Activated CD4-positive, CD25-positive, alpha-beta regulatory T cell treated with anti-CD3 and anti-CD28 coated beads, Interleukin-2, amount 50 U/mL, for 16 hours (primary cell): ENCODE measurements at places on chromosomes 7 and 10.

DNA sequence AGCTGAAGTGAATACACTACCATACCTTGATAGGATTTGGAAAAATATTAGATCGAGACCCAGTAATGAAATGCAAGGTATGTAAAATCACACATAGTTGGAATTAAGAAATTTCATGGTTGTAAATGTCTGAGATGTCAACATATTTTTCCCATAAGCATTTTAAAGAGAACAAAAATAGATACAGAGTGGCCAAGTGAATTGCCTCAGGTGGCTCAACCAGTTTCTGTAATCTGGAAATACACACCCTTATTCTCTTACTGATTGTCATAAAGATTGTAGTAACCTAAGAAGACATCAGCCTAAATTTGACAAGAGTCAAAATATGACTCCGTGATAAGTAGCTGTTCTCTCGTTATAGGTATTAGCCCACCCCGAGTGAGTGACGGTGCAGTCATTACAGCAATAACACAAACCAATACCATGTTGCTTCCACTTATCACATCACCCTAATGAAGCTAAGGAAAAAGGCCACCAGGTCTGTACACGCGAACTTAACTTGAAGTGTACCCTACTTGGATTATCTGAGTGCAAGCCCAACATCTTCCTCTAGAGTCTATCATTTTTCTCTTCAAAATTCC lies 23.4 kb downstream of the PIK3AP1 start:
- DNase-seq: no peak

GRCh38 chr10:88386821-88387773 lies 196.0 kb downstream of the RNLS start:
- no peak for DNase-seq

- DNase-seq: no peak
Observed at GRCh38 chr10:98438715-98439114, 8.0 kb downstream of the HPS1 start.

DNA sequence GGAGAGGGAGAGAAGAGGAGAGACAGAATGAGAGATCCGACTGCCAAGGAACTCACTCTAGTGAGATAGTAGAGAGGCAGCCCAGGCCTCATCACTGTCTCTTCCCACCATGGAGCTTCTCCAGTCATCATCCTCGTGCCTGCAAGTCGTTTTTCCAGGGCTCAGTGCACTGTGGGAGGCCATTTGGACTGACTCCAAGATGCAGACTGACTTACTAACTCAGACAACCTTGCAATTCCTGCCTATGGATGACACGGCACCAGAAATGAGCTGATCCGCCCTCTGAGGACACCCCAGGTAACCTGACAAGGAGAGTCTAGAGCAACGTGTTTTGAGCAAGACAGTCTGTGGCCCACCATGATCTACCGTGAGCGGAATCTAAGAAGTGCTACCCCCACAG lies 154.9 kb downstream of the GLI3 start:
- DNase-seq: no peak

GRCh38 chr10:80581469-80581835 lies 43.8 kb downstream of the SH2D4B start:
- DNase-seq: no peak

GRCh38 chr7:101814991-101815825 lies 2.2 kb upstream of the CUX1 start:
- no peak for DNase-seq

- no peak for DNase-seq
Observed at GRCh38 chr10:121592155-121592890, 5.9 kb downstream of the FGFR2 start.

DNA sequence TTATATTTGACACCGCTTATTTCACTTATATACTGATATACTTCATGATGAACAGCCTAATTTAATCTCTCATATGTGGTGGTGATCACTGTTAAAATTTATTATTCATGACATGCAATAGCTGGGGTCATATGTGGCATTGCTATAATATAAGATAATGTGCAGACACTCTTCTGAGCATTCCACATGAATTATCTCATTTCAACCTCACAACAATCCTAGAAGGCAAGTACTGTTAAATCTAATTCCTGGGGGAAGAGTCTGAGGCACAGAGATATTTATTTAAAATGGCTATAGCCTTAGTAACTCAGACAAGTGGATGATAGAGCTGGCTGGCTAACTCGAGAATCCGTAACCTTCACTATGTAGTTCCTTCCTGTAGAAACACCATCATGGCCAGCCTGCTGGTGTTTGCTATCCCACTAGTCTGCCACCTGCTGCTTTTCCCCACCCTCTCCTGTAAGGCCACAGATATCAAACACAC lies 46.6 kb upstream of the A1CF start:
- no peak for DNase-seq

GRCh38 chr7:70726951-70727378 lies 405.0 kb upstream of the GALNT17 start:
- DNase-seq: no peak
